H7 (cell line): ENCODE measurements at places on chromosomes 3 and 15. TPM values are rescaled to one million over a fixed set of nuclear protein-coding genes. Genes with fewer than 3 reads are reported as not detected.

The KLHL6 gene
- total RNA-seq = 0.33 and 0.69 TPM in 2 replicates

The EDEM1 gene
- 12.6 and 13.2 TPM in 2 replicates for total RNA-seq

The TNIK gene
- 16.4 and 20.7 TPM in 2 replicates for total RNA-seq

The ZBED2 gene
- not detected in 2 replicates for total RNA-seq

The XXYLT1 gene
- total RNA-seq = 40.9 and 42.6 TPM in 2 replicates

The ISLR gene
- total RNA-seq = 15.1 and 20.5 TPM in 2 replicates

The P2RY1 gene
- 25.1 and 38.2 TPM in 2 replicates for total RNA-seq

The ZBBX gene
- total RNA-seq = 0.26 and 0.90 TPM in 2 replicates

The GOLGA8F gene
- not detected in 2 replicates for total RNA-seq

The PLSCR5 gene
- total RNA-seq = not detected in 2 replicates

DNA sequence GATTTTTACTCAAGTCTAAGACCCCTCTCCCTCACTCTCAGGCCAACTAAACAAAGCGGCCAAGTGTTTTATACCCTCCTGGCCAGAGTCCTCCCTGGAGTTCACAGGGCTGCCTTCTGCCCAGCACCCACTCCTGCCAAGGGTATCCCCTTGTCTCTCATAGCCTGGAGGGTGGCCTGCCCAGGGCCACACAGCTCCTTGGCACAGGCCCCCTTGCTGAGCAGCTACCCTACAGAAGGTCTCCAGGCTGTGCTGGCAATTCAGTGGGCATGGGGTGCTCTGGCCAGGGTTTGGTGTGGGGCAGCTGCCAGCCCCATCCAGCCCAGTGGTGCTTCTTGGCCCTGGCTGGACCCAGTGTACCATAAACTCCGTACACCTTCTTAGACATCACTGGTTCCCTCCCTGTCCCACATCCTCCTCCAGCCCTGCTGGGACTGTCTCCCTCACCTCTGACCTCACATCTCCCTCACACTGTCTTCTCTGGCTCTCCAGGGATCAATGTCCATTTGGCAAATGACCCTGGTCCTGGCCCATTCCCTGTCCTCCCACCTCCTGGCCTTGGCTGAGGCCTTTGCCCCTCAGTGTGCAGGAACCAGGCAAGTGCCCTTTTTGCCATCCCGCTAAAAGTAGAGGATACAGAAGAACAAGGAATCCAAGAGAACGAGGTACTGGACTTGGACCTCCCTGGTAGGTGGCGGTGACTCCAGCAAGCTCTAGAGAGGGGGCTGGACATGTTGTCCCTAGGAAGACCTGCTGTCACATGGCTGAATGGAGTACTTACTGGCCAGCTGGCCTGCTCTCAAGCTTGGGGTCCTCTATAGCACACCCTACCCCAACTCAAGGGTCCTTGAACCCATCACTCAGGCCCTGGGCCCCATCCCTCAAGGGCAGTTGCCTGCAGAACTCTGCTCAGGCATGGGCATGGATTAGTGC is 50.0 kb upstream of the TRPM1 start:
- DNase-seq = no peak

DNA sequence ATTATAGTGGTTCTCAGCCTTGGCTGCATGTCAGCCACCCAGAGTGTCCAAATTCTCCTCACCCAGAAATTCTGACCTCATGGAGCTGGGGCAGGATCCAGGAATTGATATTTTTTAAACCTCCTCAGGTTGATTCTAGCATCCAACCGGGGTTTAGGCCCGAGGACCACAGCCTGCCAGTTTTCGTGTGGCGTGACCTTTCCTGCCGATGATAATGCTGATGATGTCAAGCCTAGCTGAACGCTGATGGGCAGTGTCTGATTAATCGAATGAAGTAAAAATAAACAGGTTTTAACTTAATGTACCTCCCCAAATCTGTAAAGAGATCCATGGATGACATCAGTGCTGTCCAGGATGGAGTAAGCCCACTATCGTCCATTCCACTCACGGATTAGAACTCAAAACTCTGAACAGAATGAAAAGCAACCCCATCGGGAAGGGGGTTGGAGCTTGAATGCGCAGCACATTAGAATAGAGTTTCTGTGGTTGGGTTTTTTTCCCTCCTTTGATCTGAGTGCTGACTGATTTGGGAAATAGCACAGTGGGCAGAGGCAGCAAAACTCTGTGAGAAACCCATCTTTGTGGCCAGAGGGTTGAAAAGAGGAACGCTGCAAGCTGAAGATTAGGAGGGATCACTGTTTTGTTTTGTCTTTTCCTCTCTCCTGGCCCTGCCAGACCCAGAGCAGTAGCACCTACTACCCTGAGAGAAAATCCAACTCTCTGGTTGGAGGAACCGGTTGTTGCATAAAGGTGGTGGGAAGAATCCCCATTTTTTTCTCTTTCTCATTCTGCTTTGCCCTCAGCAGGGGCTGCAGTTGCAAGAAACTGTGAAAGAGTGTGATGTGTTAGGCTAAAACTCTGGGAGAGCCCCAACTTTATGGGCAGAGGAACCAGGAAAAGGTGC is 153.9 kb downstream of the APBA2 start:
- no peak for DNase-seq

DNA sequence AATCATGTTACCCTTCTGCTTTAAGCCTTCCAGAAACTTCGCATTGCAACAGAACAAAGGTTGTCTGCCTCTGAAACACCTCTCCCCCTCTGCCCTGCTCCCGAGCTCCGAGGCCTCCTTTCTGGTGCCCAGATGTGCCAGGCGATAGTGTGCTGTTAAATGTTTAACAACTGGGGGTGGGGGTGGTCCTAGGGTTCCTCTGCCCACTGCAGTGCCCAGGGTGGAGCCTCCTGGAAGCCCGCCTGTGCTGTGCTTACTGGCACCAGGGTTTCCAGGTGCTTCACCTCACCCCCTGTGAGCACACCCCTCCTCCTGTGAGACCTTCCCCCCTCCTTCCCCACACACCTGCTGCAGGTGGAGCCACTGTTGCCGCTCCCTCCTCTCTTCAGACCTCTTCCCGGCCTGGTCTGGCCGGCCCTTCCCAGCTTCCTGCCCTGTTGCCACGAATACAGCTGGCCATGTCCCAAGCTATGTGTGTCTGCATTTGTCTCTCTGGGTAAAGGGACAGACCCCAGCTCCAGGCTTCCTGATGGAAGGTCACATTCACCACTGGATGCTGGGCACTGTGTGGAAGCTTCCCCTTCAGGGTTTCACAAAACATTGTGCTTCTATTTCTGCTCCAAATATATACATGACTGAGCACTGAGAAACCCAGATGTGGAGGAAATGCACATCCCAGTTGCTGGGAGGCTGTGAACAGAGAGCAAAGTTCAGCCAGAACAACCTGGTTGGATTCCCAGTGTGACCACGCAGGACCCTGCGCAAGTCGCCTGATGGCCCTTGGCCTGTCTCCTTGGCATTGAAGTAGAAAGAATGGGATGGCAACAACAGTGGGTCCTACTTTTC is 37.2 kb downstream of the MGLL start:
- peak; percentile 57 for DNase-seq

DNA sequence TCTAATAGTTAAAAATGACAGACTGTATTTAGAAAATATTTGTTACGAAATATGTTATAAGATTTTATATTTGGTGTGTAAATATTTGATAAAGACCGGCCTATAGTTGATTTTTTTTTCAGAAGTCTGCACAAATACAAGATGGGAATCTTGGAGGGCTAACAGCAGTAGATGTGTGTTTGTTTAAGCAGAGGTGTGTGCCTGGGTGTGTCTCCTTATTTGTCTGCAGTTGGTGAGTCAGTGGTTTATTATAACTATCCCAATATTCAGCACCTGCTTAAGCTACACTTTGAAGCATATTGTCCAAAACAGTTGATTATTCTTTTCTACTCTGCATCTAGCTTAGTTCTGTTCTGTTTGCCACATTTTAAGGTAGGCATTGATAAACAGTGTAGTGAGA is 12.4 kb downstream of the GLCE start:
- DNase-seq = no peak

DNA sequence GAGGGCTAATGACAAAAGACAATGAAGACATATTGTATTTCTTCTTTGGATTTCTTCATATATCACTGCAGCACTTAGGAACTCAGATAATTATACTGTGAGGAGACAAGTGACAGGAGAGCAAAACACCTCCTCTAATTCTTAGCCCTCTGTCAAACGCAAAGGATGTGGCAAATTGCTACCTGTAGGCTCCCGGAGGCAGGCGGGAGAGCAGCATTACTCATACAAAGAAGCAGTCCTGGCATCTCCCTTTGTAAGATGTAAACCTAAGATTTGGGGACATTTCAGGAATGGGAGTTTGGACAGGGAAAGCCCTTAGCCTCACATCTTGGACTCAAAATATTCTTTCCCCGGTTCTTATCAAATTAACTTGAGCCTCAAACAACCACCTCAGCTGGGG is 460.8 kb downstream of the SOX2 start:
- no peak for DNase-seq

DNA sequence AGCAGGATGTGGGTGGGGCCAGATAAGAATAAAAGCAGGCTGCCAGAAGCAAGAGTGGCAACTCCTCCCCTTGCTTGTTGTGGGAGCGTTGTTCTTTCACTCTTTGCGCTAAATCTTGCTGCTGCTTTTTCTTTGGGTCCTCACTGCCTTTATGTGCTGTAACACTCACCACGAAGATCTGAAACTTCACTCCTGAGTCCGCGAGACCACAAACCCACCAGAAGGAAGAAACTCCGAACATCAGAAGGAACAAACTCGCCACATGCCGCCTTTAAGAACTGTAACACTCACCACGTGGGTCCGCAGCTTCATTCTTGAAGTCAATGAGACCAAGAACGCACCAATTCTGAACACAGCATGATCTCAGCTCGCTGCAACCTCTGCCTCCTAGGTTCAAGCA is 72.9 kb downstream of the IL12A start:
- no peak for DNase-seq

- DNase-seq = no peak
These were observed 266.7 kb downstream of the CNTN3 start for GRCh38 chr3:74347563-74348268.

DNA sequence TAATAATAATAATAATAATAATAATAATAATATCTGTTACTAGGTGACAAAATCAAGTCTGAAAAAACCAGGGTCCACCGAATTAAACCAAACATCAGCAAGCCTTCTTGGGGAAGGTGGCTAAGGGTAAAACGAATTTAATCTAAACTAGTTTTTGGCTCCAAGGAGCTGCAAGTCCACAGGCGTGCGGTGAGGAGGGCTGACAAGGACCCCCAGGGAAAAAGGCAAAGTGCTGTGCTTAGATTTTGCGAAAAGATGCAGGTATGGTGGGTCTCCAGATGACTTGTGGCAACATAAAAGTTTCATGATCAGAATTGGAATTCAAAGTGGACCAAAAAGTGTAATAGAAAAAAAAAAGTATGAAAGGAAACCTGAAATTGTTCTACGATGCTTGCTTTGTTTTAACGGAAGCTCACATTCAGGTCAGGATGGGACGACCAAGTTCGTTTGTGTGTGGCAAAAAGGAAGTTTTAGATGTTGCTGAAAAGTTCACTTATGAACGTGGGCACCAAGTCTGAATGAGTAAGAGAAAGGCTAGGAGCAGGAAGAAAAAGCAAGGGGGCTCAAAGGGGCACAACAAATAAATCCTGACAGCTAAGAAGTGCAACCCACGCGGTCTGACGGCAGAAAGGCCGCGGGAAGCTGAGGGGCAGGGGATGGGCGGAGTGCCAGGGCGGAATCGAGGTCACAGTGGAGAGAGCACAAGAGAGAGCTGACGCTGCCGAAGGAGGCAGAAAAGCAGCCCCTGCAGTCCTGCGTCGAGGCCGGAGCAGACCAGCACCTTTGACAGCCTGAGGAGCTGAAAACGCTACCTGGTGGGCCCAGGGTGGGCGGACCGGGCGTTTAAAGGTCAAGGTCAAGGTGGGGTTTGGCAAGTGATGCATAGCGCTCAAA is 1.1 kb downstream of the WDR82 start:
- peak; percentile 79 for DNase-seq

DNA sequence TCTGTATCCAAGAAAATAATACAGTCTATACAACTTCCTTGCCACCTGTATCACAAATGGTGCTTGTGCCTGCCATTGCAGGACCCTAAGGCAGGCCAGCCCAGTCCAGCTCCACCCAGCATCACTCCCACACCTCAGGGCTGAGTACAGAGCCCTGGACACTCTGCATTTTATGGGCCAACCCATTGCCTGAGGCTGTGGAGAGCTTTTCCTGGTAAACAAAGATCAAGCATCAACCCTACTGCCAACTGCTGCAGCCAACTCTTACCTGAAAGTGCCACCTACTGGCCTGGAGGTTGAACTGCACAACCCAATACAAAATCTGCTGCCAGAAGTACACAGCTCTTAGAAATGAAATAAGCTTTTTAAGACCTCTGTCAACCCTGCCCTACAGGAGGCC is 1082.2 kb downstream of the NAALADL2 start:
- DNase-seq = peak; percentile 8

- no peak for DNase-seq
These were observed 511.4 kb upstream of the MCTP2 start for GRCh38 chr15:93719921-93720351.

- DNase-seq = peak; percentile 54
These were observed at the start of gene C15orf62 for GRCh38 chr15:40769274-40770146. C15orf62 (plus strand) TSS chr15:40769980; CDS start chr15:40770496, 516 bp downstream.

DNA sequence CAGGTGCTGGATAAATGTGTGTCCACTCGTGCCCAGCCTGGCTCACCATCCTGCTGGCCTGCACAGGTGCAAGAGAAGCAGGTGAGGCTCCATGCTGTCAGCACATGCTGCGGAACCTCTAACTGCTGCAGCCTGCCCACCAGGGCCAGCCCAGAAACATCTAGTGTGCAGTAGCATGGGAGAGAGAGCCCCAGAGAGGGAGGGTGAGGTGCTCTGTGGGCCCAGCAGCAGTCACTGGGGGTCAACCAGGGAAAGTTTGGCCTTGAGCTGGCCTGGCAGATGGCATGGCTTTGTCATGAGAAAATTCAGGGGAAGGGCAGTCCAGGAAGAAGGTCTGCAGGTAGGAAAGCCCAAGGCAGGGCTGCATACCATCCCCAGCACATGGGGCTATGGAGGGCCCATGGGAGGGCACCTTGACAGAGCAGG is 18.2 kb upstream of the PRR23E start:
- no peak for DNase-seq

DNA sequence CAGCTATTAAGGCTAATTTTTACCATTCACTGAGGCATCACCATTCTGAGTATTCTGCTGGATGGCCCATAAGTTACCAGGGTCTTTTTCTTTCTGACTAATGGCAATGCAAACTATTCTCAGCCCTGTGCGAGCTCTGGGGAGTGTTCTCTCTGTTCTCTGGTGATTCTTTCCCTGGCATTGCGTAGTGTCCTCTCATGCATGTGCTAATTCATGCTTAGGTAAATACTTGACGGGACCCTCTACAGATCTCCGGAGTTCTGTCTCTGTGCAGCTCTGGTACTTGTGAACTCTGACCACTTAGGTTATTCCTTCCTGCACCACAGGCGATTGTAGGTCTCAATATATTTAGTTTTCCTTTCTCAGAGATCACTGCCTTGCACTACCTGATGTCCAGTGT is 34.8 kb downstream of the UBE2E1 start:
- DNase-seq = no peak

- DNase-seq = no peak
These were observed 3.8 kb upstream of the SLMAP start for GRCh38 chr3:57752307-57752706.

GRCh38 chr15:43769584-43770228 is 7.1 kb downstream of the ELL3 start:
- peak; percentile 73 for DNase-seq

GRCh38 chr15:63221346-63221745 is 31.9 kb downstream of the RAB8B start:
- DNase-seq = no peak
